ENCODE measurements at places on chromosomes 1 and 21.
A peak's percentile ranks its signal among the peaks of the same experiment; 100 is the strongest.

DNA sequence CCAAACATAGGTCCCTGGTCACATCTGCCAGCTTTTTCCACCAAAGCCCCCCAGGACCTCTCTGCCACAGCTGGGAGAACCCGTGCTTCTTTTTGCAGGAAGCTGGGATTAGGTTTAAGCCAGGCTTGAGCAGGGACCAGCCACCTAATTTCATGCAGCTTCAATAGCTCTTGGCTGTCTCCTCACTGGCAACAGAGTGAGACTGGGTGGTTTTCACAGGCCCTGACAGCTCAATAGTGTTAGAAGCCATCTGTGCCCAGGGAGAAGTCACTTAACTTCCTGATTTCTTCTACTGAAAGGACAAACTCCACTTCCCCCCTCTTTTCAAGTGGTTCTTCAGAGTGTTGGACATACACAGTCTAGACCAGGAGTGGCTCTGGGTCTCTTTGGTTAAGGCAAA, 20.4 kb upstream of the SRSF4 start:
- DNase-seq = no peak

DNA sequence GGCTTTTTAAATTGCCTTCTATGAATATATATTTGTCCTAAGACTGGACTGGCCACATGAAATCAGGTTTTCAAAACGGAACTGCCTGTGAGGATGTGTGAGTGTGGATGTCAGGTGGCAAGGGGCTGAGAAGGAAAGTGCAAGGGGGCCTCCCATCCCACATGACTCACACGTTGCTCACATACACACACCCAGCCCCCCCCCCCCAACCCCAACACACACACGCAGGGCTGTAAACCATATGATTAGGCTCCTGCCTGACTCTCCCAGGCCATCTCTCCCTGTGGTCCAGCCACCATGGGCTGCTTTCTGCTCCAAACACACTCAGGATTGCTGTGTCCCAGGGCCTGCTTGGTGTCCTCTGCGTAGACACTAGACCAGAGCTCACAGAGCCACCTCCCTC, 22.4 kb downstream of the DEGS1 start:
- DNase-seq = peak; percentile 77

DNA sequence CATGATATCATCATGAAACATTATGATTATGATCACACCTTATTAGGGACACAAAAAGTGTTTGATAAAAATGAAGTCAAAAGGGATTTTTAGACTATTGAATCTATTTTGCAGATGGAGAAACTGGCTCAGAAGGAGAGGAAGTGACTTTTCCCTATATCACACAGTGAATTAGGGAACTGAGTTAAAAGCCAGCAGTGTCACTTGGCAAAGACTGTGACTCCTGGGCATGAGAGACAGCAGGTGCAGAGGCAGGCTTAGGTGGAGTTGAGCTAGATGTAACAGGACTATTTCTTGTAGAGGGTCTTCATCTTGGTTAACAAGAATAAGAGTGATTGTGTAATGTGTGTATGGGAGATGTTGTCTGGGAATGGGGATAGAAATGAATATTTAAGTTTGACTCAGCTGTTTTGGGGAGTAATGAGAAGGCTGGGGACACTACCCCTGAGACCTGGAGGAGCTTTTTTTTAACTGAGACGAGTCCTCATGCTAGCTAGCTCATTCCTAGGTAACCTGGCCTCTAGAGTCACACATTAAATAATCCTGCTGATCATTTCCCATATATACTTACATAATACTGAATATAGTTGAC, 1.0 kb upstream of the CD84 start:
- DNase-seq = peak; percentile 39

- DNase-seq = no peak
These were observed 1.1 kb downstream of the TXNIP start for GRCh38 chr1:145995148-145995881.

DNA sequence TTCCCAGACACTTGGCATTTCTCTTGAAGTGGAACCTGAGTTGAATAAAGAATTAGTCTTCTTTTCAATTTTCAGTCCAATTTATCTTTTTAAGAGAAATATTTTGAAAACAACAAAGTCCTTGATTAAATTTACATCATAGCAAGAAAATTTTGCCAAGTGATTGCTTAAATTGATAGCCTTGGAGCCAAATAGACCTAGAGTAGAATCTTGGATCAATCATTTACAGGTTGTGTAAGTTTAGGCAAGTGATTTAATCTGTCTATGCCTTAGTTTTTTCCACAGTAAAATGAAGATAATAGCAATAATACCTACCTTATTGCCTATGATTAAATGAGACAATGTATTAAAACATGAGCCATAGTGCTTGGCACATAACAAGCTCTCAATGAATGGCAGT, 113.9 kb downstream of the LHX9 start:
- no peak for DNase-seq

- DNase-seq = no peak
These were observed 171.5 kb downstream of the LRRC7 start for GRCh38 chr1:69739251-69739605.

DNA sequence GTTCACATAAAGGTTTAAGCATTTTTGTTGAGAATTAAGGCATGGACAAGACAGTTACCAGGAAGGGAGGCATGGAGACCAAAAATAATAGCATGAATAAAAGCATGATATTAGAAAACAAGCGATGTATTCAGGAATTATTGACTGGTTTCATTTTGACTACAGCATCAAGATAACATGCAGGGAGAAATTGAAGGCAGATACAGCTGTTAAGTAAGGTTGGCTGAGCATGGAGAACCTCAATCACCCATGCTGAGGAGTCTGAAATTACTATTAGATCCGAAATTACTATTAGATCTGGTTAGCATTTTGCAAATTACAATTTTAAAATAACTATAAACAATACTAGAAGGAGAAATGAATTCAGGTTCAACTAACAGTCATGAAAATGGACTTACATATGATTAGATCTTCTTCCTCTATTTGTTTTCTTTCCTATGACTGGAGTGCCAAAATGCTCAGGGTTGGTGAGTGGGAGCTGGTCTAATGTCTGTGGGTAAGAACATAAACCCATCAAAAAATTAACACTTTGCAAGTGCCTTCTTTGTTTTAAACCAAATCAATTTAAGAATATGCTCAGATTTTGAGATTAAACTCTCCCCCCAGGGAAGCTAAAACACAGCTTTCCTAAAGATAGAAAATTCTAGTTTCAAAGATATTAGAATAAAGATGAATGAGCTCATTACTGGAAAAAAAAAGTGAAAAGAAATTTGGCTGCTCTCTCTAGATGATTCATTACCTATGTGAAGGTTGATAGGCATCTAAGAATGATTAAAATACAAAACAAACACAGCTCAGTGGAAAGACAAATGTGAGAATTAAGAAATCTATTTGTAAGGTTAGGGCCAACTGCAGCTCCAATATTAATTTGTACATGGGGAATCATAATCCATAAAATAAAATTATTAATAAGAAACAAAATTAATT, 81.7 kb downstream of the ARID4B start:
- DNase-seq = no peak

- DNase-seq = no peak
These were observed 108.2 kb downstream of the FOXD2 start for GRCh38 chr1:47545912-47546483.

GRCh38 chr1:147786536-147786935, 26.1 kb upstream of the GJA5 start:
- no peak for DNase-seq

- DNase-seq = peak; percentile 72
These were observed 5.8 kb upstream of the SDHB start for GRCh38 chr1:17059391-17060305.

GRCh38 chr1:182927693-182928433, 25.1 kb downstream of the SHCBP1L start:
- DNase-seq = no peak

DNA sequence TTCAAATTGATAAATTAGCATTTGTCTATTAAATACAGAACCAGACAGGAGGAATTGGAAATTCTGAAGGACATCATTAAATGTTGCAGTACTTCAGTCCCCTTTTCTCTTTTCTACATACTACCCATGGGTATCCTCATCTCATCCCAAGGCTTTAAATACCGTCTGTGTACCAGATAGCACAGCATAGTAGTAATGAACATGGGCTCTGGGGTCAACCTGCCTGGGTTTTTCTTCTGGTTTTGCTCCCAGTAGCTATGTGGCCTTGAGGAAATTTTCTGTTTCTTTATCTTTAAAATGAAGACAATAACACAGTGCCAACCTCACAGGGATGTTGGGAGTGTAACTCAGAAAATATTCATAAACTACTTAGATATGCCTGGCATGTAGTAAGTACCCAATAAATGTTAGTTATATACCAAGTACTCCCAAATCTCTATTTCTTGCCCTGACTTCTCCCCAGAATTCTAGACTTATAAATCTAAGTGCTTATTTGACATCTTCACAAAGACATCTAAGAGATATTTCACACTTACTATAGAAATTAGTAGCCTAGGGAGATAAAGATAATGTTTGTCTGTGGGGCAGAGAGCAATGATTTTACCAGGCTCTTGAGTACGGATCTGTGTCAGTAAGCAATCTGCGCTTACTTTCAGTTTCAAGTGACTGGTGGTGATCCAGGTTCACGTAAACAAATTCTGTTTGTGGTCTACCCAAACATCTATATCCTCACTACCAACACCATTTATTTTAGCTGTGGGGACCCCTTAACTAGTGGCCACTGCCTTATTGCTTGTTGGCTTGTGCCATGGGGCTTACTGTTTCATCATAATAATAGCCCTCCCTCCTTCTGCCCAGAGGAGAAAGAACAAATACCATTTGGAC, 37.3 kb downstream of the VANGL2 start:
- no peak for DNase-seq

GRCh38 chr1:215052256-215053015, 30.1 kb upstream of the KCNK2 start:
- DNase-seq = no peak

- DNase-seq = no peak
These were observed 17.4 kb upstream of the LCE3A start for GRCh38 chr1:152640351-152640750.

- no peak for DNase-seq
These were observed 57.8 kb upstream of the KCNJ6 start for GRCh38 chr21:37974081-37974480.

GRCh38 chr21:45282283-45283034, 5.2 kb downstream of the POFUT2 start:
- DNase-seq = no peak

GRCh38 chr21:15221799-15222386, 157.1 kb upstream of the NRIP1 start:
- peak; percentile 57 for DNase-seq

GRCh38 chr1:84223751-84224432, 77.6 kb upstream of the SAMD13 start:
- no peak for DNase-seq

DNA sequence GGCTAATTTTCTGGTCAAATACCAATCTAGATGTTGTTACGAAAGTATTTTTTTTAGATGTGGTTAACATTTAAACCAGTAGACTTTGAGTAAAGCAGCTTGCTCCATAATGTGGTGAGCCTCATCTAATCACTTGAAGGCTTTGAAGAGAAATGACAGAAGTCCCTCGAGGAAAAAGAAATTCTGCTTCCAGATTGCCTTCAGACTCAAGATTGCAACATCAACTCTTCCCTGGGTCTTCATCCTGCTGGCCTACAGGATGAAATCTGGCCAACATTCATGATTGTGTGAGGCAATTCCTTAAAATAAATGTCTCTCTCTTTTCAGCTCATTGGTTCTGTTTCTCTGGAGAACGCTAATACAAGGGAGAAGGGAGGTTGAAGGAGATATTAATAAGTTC, 32.5 kb upstream of the SSX2IP start:
- no peak for DNase-seq

DNA sequence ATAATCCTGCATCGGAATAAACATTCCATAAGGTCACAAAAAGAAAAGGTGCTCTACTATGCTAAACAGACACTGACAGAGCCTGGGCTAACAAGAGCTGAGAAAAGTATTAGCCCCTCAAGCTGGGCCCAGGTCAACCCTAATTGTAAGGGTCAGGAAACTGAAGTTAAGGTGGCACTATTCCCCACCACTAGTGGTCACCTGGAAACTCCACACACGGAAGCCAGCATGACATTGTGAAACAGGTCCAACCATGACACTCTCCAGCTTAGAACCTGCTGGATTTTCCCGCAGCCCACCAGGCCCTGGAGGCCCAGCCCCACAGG, 1.2 kb downstream of the PTTG1IP start:
- no peak for DNase-seq

- peak; percentile 42 for DNase-seq
These were observed 48.8 kb upstream of the RAP1A start for GRCh38 chr1:111570781-111571181.

- DNase-seq = no peak
These were observed 5.0 kb upstream of the CHML start for GRCh38 chr1:241645199-241645598.

- no peak for DNase-seq
These were observed 273.7 kb downstream of the BARHL2 start for GRCh38 chr1:90443354-90443753.

DNA sequence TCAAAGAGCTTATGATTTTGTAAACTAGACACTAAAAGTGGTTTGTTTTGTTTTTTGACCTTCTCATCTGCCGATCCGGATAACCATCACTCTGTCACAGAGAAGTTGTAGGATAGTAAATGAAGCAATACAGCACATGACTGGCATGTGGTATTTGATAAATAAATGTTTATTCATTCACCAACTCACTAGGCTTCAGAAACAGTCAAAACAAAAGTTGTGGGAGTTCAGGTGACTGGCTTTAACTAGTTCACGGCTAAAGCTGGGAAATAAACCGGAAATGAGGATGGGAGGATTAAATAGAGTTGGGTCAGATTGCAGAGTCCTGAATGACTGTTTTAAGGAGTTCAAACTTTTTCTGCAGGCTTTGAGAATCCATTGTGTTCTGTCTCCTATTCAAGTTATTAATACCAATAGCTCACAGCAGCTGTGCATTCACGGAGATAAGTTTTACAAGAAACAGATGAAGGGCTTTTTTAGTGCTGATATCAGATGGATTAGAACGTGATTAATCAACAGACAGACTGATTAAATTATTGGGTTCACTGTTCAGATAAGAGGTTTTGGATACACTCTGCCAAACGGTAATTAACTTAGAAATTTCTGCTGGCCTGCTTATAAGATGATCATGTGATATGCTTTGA, 463.3 kb downstream of the DPYD start:
- DNase-seq = no peak

DNA sequence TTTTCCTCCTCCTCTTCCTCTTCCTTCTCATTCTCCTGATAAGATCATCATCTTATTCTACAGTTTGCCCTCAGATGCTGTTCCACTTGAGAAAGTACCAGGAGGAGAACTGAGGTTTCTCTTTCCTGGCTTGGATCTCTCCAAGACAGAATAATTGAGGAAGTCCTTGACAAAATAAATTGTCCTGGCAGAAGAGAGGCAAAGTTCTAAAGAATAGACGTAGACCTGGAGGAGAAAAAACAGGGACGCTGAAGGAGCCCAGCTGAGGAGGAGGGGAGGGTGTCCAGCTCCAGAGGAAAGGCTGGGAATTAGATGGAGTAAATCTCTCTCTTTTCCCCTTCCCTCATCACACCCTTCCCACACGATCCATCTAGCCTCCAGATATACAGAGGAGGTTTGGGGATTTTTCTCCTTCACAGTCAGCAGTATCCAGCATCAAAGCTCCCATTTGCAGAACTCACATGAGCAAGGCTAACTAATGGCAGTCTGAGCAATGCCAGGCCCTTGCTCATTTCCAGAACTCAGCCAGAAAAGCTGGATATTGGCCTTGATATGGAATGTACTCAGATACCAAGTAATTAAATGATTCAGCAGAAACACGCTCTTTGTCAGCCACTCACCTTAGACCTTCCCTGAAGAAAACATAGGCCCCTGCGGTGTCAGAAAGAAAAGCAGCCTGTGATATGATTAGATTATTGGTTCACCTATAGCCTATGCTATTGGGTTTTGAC, 5.1 kb upstream of the GNG12 start:
- DNase-seq = no peak

GRCh38 chr1:87642581-87643221, 314.0 kb downstream of the LMO4 start:
- no peak for DNase-seq

Measured in HL-60 (cell line).